Stimulated activated CD4-positive, alpha-beta T cell treated with anti-CD3 and anti-CD28 coated beads, TNF-alpha, amount 100 ng/mL, for 1 hour (primary cell): ENCODE measurements at places on chromosomes 7 and 10.

- DNase-seq: no peak
Measured at GRCh38 chr10:3045471-3046209, 21.7 kb upstream of the PFKP start.

GRCh38 chr10:115918812-115919211 lies 354.2 kb downstream of the GFRA1 start:
- no peak for DNase-seq

GRCh38 chr10:16787361-16787791 lies 29.8 kb downstream of the RSU1 start:
- DNase-seq: peak; percentile 36

- no peak for DNase-seq
Measured at GRCh38 chr7:142482891-142483658, 225.2 kb upstream of the PRSS58 start.

DNA sequence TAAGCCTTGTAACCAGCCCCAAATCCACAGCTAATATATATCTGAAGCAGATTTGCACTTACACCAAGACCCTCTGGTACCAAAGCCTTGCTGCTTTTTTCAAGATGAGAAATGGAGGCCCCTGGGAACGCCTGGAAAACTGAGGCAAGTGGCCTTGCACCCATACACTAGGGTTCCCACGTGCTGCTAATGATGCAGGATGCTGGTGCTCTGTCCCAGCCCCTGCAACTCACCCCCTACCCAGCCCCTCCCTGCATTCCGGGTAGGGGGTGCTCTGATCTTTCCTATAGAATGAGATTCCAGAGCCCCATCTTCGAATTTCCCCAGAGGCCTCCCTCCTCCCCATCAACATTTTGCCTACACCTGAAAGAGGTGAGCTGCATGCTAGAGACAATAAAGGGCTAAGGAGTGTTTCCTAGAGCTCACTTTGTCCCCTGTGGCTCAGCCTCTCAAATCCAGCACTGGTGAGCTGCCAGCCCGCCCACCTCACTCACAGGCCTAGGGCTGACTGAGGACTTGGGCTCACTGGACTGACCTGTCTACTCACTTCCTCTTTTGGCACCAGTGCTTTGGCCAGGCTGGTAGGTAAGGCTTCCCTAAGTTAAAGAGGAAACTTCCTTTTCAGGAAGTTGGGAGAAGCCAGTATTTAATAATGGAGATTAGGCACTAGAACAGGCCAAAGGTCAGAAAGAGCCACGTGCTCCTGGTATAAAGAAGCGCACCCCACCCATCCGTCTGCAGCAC lies 9.8 kb downstream of the RBP4 start:
- no peak for DNase-seq

DNA sequence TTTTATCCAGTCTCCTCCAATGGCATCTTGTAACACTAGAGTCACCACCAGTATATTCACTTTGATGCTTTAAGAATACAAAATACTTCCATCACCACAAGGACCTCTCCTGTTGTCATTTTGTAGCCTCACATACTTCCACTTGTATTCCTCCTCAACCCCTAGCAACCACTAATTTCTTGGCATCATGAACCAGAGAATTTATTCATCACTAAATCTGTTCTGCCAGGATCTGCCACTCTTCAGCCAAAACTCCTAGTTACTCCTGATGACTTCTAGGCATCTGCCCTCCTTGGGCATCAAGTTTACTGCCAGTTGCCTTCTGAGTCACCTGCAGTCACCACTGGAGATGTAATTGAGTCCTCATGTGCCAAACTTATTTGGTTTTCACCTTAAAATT lies 906.8 kb downstream of the CNTNAP2 start:
- no peak for DNase-seq

GRCh38 chr10:132855889-132856288 lies 69.9 kb upstream of the NKX6-2 start:
- DNase-seq: no peak

GRCh38 chr7:26978146-26978545 lies 113.8 kb upstream of the SKAP2 start:
- DNase-seq: no peak

- no peak for DNase-seq
Measured at GRCh38 chr10:92742331-92743228, 52.8 kb downstream of the HHEX start.

DNA sequence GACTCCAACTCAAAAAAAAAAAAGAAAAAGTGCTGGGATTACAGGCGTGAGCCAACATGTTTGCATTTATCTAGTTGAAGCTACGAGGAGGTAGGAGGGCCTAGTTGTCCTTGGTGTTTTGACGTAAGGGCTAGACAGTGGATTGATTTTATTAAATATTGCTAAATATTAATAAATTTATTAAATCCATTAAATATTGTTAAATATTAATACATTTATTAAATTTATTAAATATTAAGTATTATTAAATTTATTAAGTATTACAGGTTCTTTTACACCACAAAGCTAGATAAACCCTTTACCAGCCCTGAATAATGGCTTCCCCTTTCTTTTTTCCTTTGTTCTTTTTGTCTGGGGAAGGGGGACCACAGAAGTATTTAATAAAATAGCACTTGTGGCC lies 47.5 kb upstream of the TMEM248 start:
- no peak for DNase-seq

- DNase-seq: no peak
Measured at GRCh38 chr7:46746695-46747687, 825.9 kb upstream of the IGFBP3 start.

DNA sequence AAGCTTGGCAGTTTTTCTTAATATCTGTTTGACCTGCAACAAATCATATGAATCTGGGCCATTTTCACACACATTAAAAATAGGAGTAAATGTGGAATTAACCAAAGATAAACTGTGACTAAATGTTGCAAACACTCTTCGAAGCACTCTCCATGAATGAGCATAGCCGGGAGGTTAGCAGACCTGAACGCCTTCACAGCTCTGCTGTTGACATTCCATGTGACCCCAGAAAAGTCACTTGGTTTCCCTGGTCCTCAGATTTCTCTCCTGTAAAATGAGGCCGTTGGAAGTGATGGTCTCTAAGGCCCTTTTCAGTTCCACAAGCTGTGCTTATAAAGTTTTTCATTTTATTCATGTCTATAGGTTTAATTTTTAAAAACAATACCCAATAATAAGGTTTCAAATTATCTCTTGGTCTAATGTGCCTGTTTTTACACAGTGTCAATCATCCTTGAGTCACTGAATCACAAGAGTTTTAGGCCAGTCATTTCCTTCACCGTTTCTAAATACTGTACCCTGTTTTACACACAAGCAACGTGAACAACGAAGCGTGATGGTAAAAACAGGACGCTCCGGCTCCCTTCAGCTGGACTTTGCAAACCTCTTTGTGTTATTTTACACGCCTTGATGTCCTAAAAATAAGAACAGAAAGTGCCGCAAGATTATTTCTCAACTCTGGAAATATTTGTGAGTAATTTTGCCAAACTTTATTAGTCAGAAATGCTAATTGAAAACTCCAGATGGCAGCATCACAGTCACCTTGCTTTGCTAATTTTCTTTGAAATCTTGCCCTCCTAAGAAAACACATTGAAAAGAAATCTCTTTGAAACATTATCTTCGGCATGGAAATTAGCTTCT lies 38.6 kb upstream of the MET start:
- no peak for DNase-seq
